Fibroblast of lung (primary cell): ENCODE measurements at places on chromosomes 3 and 15.

- DNase-seq: peak; percentile 88
These were observed 434.9 kb upstream of the TPM1 start for GRCh38 chr15:62607643-62608042.

GRCh38 chr3:129278966-129279906 lies 566 bp downstream of the HMCES start:
- DNase-seq: peak; percentile 81

GRCh38 chr3:55765398-55765797 lies 278.3 kb upstream of the WNT5A start:
- no peak for DNase-seq

DNA sequence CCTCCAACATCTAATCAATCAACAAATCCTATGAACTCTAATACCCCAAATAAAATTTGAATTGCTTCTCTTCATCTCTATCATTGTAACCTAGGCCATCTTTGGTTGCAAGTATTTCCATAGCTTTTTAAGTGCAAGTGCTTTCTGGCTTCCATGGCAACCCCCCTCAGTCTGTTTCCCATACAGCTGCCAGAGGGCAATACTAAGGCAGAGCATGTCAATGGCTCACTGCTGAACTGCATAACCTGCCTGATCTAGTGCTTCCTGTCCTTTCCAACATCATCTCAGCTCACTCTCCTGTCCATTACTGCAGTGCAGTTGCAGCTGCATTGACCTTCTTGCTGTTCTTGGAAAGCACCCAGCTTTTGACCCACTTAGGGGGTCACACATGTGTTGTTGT lies 198.4 kb downstream of the WNT5A start:
- no peak for DNase-seq

DNA sequence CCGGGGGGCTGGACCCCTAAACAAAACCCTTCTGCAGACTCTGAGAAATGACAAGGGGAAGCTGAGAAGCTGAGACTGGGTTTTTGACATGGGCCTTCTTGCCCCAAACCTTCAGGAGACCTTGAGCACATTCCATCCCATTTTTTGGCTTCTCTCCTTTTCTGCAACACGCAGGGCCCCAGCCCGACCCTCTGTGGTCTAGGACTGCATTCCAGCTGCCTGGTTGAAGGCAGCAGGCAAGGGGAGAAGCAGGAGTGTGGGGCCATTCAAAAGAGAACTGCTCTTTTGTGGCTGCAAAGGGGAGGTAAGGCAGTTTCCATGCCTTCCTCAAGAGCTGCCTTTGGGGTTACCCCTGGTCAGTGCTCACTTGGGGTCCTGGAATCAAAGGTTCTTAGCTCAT lies 263.0 kb downstream of the TLE3 start:
- peak; percentile 36 for DNase-seq

GRCh38 chr15:42798802-42799201 lies 61.9 kb upstream of the CDAN1 start:
- DNase-seq: no peak

- DNase-seq: no peak
These were observed 6.1 kb upstream of the HHATL start for GRCh38 chr3:42708611-42709151.

- no peak for DNase-seq
These were observed 737.1 kb downstream of the FHIT start for GRCh38 chr3:60514085-60514649.

DNA sequence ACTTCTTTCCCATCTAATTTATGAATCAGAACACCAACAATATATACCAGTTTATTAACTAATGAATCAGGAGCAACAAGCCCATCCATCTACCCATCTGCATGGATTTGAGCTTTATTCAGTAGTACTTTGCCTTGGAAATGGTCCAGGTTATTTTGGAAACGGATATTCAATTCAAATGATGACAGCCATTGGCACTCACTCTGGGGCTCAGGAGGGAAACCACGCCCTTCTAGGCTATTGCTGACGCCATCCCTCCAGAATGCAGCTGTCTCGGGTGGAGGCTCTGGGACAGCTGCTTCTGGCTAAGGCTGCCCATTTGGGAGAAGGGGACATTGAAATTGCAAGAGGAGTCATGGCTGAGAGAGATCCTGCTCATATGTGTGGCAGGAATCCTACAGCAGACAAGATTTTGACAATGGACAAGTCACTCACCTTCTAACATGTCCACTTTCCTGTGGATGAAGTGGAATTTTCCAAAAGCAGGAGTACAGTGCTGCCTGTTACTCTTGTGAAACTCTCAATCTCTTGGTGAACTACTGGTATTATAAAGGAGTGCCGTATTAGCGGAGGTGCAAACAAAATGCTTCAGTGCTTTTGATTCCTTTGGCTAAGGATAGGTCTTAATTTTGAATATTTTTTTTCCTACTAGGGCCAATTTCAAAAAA lies 29.3 kb upstream of the TRAK1 start:
- DNase-seq: peak; percentile 94

DNA sequence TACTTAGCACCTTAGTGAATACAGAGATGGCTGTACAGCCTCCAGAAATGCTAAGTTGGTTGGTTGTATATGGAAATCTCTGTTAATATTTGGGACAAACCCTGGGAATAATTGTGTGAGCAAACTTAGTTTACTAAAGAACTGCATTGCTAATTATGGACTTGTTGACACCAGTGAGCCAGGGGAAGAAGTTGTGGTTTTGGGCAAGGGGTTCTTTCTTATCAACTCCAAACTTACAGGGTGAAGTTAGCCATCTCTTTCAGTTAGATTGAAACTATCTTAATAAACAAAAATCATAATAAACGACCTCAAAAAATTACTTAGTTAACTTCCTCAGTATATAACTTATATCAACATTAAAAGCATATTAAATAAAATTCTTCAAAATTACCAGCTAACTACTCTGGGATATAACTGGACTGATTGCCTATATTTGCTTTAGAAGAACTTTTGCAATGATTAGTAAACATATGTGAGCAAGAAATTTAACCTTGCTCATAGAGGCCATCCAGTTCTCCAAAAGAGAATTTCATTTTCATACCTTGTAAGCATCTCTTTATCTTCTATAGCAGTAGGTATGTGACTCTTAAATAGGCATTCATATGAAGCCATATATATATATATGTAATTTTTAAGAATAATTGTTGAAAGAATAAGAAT lies 24.7 kb downstream of the MBNL1 start:
- no peak for DNase-seq

DNA sequence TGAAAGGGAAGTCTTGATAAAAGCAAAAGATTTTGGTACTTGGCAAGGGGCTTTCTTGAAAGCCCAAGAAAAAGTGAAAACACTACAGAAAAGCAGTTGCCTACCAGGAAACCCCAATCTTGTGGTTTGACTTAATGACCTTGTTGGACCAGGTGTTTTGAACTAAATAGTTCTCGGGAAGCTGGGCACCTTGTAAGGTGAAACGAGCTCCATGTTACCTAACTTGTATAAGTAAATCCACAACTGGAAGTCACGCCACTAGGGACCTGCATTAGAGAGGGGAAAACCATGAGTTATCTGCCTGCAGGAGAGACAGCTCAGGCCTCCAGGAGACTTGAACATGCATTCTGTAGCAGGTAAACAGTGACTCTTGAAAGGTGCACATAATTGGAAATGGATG lies 88.2 kb downstream of the GMPS start:
- no peak for DNase-seq

DNA sequence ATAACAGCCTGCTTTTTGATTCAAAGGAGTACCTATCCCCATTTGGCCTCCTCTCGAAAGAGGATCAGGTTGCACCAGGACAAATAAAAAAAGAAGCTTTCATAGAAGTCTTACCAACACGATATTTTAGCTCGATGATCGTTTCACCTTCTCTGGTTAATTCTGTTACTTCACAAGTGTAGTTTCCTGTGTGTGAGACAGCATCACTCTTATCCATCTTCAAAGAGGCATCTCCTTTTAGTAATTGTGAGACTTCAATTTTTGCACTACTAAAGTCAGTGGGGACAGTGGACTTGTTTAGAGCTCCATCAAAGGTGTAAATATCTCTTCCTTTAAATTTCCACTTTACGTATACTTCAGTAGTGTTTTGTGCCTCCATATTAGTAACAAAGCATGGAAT lies 11.0 kb downstream of the CD47 start:
- DNase-seq: no peak

GRCh38 chr3:110413807-110414748 lies 657.5 kb upstream of the NECTIN3 start:
- peak; percentile 85 for DNase-seq

- no peak for DNase-seq
These were observed 93.4 kb downstream of the IGSF11 start for GRCh38 chr3:118941236-118941635.

DNA sequence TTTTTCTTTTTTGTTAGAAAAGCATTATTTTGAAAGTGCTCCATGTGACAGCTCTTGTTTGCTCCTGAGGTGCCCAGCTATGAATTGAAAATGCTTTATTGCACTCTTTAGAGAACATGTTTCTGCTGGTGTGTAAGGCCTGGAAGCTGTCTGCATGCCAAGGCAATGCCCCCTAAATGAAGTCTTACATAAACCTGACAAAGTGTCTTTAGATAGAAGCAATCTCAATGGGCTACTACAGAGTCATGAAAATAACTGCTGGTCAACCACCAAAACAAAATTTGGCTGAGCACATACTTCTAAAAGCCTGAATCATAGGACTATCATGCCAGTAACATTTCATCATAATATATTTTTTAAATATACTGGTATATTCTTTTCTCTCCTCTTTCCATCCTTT lies 178.7 kb downstream of the THRB start:
- peak; percentile 45 for DNase-seq

DNA sequence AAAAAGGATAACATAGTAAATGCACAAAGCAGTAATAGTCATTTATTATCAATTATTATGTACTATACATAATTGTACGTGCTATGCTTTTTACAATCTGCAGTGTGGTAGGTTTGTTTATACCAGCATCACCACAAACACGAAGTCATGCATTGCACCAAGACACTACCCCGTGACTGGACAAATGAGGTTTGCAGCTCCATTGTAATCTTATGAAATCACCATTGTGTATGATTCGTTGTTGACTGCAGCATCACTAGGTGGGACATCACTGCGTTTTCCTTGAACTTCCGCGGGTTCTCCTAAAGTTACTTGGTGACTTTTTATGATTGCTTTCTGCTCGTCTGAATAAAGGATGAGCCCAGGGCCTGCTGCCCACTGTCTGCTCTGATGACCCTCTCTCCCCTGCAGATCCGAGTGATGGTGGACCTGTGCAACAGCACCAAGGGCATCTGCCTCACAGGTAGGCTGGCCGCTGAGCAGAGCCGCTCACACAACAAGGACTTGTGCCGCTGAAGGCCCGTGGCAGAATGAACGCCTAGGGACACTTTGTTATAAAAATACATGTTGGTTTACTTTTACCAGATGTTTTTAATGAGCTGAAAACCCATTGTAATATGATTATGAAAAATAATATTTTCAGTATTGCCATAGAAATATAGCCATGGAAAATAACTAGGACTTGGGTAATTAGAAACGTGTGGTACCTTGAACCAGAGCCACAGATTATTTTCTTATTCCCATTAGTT lies 35.8 kb downstream of the GLDN start:
- peak; percentile 83 for DNase-seq

DNA sequence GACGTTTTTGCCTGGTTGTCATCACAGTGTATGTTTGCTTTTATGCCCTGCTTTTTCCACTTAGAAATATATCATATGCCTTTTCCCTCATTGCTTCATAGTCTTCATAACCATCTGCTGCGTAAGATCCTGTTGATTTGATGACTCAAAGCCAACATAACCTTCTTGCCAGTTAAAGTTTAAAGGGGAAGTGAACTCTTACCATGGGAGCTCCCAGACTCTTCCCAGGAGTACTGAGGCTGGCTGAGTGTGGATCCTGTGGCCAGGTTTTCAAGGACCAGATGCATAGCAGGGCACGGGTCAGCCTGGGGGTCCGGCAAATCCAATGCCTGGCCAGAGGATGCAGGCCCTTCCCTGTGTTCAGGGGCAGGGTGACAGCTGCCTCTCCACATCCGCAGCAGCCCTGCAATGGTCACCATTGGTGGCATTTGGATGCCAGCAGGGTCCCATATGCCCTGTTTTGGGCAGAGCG lies 42.0 kb upstream of the SACM1L start:
- peak; percentile 94 for DNase-seq

GRCh38 chr15:34625007-34625406 lies 41.6 kb upstream of the GOLGA8B start:
- no peak for DNase-seq

GRCh38 chr15:96320107-96320506 lies 10.4 kb upstream of the NR2F2 start:
- peak; percentile 6 for DNase-seq

DNA sequence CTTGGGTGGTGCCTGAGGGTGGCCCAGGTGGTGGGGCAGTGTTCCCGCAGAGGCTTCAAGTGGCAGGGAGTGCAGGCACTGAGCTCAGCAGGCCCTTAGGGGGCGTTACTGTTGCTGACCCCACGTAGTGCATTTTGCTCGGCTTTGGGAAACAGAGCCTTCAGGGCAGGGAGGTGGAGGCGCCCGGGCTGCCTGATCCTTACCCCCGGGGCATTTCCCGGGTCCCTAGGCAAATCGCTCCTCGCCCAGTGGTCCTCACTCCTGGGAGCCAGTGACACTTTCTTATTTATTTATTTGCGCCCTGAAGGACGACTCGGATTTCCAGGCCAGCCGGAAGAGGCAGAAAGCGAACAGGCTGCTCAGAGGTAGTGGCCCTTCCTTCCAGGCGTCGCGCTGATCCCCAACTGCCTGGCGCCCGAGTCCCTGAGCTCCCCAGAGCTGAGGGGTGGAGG lies 10.1 kb upstream of the FOXB1 start:
- DNase-seq: no peak

DNA sequence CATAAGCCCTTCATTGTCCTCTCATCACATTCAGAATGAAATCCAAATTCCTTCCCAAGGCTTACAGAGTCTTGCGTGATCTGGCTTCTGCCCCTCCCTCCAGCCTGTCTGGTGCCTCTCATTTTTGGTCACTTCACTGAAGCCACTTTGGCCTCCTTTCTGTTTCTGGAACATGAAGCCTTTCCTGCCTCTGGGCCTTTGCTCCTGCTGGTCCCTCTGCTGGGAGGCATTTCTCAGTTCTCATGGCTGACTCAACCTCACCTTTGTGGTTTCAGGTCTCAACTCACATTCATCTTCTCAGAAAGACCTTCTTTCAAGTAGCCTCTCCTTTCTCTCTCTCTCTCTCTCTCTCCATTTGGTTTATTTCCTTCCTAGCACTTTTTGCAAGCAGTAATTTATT lies 43.9 kb upstream of the BHLHE40 start:
- peak; percentile 63 for DNase-seq

DNA sequence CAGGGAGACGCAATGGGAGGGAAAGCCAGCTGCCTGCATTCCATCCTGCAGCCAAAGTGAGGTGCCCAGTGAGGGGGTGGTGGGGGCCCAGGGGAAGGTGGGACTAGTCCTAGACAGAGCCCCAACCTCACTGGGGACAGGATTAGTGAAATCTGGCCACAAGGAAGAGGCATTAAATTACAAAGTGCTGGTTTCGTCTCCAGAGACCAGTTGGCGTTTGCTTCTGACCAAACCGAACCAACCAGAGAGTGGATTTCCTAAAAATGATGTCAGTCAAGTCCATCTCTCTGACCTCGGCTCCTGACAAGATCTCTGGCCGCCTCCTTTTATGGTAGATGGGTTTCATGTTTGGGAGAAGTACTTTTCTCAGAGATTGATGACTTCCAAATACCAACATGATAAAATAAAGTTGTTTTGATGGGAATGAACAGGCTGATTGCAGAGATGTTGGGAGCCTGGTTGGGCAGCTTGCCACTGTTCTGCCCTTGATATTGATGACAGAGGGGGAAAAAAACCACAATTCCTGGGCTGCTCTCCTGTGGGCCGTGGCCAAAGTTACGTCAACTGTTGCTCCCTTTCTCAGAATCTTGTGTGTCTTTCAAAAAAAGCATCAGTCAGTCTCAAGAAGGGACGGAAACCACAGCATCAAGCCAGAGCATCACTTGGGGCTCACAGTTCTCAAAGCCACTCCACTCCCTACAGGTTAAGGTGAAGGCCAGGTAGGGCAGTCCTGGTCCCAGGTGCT lies 24.6 kb downstream of the ITGA11 start:
- DNase-seq: peak; percentile 49
